ENCODE measurements at places on chromosomes 4 and X.

- no peak for DNase-seq
- peaks cover 38% of the 10 kb centered on the region for H3K4me1 ChIP-seq
- H3K27ac ChIP-seq: no peak overlapping the region
- H3K4me3 ChIP-seq: no peak overlapping the region
- no peaks in the 10 kb centered on the region for H3K27me3 ChIP-seq
- H3K36me3 ChIP-seq: peaks cover 24% of the 10 kb centered on the region
Measured at GRCh38 chr4:184387351-184387750, 87.0 kb downstream of the IRF2 start.

GRCh38 chrX:38954520-38954919 lies 153.3 kb downstream of the MID1IP1 start:
- DNase-seq: no peak
- H3K36me3 ChIP-seq: no peaks in the 10 kb centered on the region
- no peaks in the 10 kb centered on the region for H3K27me3 ChIP-seq
- H3K27ac ChIP-seq: no peak overlapping the region

- peak overlapping the region; percentile 74 for H3K4me3 ChIP-seq
- H3K27ac ChIP-seq: no peak overlapping the region
- H3K36me3 ChIP-seq: peaks cover 3% of the 10 kb centered on the region
- H3K4me1 ChIP-seq: peaks cover 2% of the 10 kb centered on the region
- DNase-seq: peak; percentile 64
Measured at GRCh38 chr4:2058264-2059045, 672 bp upstream of the NAT8L start.

DNA sequence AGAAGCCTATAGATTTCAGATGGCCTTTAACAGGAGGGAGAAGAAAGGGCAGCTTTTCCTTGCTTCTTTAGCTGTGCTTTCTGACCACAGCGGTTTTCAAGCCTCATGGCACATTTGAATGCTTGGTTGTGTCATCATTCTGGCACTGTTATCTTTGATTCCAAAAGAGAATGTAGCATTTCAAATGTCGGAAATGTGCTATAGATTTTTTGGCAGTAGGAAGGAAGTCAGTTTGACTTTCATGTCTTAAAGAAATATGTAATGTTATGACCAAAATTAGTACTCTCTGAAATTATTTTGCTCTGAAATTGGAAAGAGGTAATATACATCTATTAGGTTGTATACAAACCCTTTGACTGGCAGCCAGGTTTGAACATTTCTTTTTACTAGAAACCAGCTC lies 171.9 kb downstream of the TENM3 start:
- H3K4me1 ChIP-seq: no peaks in the 10 kb centered on the region
- H3K27ac ChIP-seq: no peak overlapping the region
- H3K4me3 ChIP-seq: no peak overlapping the region
- DNase-seq: no peak
- peaks cover 6% of the 10 kb centered on the region for H3K36me3 ChIP-seq

DNA sequence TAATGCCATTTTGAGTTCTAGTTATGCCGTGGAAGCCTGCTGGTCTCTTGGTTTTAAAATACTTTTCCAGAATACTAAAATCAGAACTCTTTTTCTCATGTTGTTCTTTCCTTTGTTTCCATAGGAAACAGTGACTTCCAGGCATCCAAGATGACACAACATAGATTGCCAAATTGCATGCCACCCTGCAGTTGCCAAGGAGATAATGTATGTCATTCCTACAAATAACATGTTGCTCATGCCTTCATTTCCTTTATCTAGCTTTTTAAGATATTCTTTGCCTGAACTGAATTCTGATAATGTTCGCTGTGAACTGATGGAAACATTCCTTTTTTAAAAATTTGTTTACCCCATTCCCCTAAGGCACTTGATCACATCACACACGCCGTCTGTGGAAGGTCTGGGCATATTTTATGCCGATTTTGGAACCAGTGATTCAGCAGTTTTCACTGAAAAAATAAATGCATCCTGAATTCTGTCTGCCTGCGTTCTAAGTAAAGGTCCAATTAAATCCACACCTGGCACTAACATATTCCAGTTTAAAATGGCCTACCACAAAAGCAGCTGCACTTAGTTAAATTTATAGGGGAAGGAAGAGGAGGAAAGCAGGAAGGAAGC lies 38.0 kb upstream of the COX7B2 start:
- no peaks in the 10 kb centered on the region for H3K36me3 ChIP-seq
- no peak overlapping the region for H3K4me3 ChIP-seq
- H3K4me1 ChIP-seq: no peaks in the 10 kb centered on the region
- no peak for DNase-seq
- no peak overlapping the region for H3K27ac ChIP-seq

DNA sequence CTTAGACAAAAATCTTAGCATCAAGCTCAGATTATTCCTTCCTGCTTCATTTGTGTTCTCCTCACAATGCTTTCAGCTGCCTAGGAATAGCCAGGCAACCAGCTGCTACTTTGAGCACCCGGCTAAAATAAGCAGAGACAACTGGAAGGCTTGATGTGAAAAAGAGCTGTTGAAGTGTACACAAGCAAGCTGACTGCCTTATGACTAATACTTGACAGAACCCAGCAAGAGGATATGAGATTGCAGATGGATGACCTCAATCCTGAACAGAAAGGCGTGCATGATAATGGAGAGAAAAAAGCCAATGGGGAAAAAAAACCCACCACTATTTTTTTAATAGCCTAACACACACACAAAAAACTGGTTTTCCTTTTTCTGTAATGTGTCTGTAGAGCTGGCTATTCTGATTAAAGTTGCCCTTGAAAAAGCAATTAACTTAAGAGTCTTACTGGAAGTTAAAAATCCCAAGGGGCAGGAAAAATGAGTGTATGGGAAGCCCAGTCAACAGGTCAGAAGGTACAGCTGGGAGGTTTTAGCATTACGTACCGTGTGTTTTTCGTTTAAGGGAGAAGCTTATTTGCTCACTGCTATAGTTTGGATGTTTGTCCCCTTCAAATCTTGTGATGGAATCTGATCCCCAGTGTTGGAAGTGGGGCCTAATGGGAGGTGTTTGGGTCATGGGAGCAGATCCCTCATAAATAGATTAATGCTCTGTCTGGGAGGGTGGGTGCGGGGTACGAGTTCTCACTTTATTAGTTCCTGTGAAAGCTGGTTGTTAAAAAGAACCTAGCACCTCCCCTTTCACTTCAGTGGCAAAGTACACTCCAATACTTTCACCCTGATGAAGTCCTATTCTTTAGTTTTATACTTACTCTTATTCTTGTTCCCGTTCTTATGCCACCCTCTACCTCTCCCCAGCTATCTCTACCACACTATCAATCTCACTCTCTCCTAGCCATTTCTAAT lies 37.1 kb upstream of the HERC6 start:
- DNase-seq: no peak
- no peaks in the 10 kb centered on the region for H3K27me3 ChIP-seq
- no peaks in the 10 kb centered on the region for H3K36me3 ChIP-seq
- H3K4me3 ChIP-seq: no peak overlapping the region

GRCh38 chr4:30950737-30951136 lies 230.6 kb downstream of the PCDH7 start:
- no peaks in the 10 kb centered on the region for H3K27me3 ChIP-seq
- H3K27ac ChIP-seq: no peak overlapping the region
- H3K4me1 ChIP-seq: peaks cover 17% of the 10 kb centered on the region
- no peak overlapping the region for H3K4me3 ChIP-seq
- no peak for DNase-seq
- H3K36me3 ChIP-seq: no peaks in the 10 kb centered on the region

- H3K27ac ChIP-seq: no peak overlapping the region
- DNase-seq: no peak
- no peaks in the 10 kb centered on the region for H3K27me3 ChIP-seq
- H3K36me3 ChIP-seq: peaks cover 32% of the 10 kb centered on the region
- H3K4me1 ChIP-seq: no peaks in the 10 kb centered on the region
Measured at GRCh38 chr4:749698-750666, 44.4 kb downstream of the PCGF3 start.

DNA sequence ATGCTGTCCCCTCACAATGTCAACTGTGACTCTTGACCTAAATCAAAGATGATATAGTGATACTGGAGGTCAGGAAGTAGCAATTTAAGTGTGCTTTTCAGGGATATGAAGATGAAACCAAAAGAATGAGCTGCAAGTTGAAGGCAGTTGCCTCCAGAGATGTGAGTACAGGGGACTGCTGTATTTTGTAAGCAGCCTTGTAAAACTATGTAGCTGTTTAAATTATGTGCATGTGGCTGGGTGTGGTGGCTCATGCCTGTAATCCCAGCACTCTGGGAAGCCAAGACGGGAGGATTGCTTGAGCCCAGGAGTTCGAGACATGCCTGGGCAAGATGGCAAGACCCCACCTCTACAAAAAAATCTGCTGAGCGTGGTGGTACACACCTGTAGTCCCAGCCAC lies 15.1 kb upstream of the TNIP2 start:
- H3K4me1 ChIP-seq: no peaks in the 10 kb centered on the region
- no peak overlapping the region for H3K4me3 ChIP-seq

DNA sequence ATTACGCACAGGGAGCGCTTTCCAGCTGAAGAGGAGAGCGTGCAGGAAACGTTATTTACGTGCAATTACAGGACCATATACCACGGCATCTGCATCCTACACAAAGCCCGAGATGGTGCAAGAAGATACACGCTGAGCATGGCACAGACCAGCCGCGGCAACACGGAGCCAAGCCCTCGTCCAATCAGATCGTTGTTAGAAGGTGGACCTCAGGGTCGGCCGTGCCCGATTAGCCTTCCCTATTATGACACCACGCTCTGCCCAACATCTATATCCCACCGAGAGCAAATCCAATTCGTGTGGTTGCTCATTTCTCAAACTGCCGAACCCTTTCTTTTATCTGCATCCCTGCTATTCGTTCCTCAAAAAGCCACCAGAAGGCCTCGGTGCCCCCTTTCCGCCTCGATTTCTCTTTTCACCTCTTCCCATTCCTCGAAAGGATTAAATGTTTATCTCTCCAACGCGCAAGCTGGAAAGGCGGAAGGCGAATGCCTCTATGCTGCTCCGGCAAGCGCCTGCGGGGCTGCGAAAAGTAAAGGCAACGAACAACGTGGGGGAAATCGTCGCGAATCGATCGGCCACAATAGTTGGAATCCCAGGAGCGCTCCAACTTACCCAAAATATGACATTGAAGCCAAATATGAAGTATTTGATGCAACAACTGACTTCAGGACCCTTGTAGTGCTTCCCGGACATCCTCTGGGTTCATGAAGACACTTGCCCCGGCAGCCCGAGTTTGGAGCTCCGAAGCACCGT lies 702 bp downstream of the TSPAN5 start:
- H3K4me1 ChIP-seq: peaks cover 29% of the 10 kb centered on the region
- peak overlapping the region; percentile 12 for H3K27ac ChIP-seq
- H3K4me3 ChIP-seq: peak overlapping the region; percentile 80
- H3K36me3 ChIP-seq: no peaks in the 10 kb centered on the region
- H3K27me3 ChIP-seq: peaks cover 74% of the 10 kb centered on the region

DNA sequence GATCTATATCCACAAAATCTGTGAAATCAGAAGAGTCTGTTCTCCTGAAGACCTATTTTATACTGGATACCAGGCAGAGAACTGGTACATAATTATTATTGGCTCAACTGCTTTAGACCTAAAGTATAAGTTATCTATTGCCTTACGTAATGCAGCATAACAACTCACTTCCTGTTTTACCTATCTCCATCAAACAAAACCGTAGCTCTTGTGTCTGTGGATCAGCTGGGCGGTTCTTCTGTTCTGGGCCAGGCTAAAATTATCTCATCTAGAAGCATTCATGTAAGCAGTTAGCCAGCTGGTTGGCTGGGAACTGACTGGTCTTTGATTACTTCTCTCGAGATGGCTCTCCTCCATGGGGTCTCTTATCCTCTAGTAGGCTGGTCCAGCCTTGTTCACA lies 57.8 kb downstream of the PPP1R2C start:
- no peak overlapping the region for H3K27ac ChIP-seq
- H3K4me1 ChIP-seq: peaks cover 5% of the 10 kb centered on the region
- no peaks in the 10 kb centered on the region for H3K27me3 ChIP-seq
- no peak for DNase-seq

- no peak overlapping the region for H3K27ac ChIP-seq
- no peak for DNase-seq
- H3K4me1 ChIP-seq: no peaks in the 10 kb centered on the region
Measured at GRCh38 chr4:172850838-172851237, 317.8 kb upstream of the GALNT7 start.

DNA sequence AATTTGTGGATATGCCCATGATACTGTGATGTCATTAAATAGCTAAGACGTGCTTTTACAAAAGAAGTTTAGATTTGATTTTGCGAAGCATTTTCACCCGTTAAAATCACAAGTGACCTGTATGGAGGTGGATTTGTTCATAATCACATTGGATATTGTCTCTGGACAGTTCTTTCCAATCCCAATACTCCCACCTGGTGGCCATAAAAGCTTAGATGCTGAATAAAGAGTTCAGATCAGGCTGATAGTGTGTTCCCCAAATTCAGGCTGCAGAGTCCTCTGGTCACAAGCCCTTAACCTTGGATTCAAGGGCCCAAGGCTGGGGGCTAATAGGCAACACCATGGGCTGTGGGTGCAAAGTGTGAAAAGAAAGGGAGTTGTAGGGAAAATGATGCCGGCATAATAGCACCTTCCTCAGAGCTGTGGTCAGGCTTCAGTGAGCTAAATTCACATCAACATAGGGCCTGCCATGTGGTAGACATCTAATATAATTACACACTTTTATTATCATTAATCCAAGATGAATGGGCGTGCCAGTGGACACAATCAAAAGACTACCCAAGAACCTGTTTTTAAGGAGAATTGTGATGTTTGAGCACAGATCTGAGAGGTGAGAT lies 28.1 kb downstream of the SMIM43 start:
- peaks cover 14% of the 10 kb centered on the region for H3K27me3 ChIP-seq
- H3K36me3 ChIP-seq: no peaks in the 10 kb centered on the region
- H3K4me1 ChIP-seq: peaks cover 3% of the 10 kb centered on the region
- no peak overlapping the region for H3K27ac ChIP-seq
- H3K4me3 ChIP-seq: no peak overlapping the region
